Stimulated activated CD4-positive, alpha-beta T cell treated with anti-CD3 and anti-CD28 coated beads, Interleukin-1b, Interleukin-23, amount 100 ng/mL, for 24 hours (primary cell): ENCODE measurements at places on chromosomes 3 and 15.

GRCh38 chr3:182349951-182350517 is 443.3 kb upstream of the ATP11B start:
- no peak for DNase-seq

DNA sequence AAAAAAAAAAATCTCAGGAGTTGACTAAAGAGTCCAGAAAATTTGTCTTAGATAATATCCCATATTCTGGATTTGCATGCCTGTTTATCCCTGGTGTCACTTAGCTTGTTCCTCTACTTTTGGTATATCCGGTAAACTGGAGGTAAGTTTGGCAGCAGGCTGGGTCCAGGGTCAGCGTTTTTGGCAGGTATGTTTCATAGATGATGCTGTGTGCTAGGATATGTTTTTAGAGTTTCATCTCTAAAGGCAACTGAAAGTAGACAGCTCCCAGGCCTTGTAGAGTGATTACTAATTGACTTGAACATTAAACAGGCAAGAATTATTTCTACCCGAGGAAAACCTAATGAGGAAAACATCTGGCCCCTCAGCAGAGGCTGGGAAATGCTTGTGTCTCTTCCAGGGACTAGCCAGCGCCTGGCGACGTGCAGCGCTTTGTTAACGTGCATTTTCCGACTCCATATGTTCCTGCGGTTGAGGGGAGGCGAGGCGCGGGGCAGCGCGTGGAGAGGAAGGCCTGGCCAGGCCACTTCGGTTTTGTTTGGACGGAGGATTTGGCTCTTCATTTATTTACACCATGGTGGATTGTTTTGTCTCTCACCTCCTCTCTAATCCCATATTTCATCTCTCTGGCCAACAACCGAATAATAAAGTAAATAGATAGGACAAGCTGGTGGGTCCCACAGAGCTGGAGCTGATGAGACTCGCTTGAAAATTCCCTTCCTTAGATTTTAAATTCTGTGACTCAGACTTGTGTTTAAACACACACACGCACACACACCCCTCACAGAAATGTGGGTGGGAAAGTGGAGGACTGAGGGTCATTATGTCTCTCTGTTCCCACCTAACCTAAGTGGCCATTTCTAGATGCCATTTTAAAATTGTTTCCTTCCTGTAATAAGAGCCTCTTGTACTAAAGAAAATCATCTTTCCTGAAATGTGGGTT is 65.3 kb downstream of the ASB7 start:
- DNase-seq: no peak

DNA sequence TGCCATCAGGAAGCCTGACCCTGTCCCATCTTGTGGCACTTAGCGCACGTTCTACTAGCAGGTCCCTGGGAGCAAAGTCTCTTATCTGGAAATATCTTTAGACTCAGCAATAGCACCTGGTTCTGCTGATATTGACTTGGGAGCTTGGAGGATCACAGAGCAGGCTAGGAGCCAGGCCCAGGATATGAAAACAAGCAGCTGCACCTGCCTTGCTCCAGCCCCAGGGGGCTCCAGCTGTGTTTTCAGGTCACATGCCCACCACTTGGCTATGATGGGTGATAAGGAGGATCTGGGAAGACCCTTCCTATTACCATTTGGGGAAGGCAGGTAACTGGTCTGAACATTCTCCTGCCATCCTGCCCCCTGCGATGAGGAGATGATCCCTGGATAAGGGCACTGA is 87.8 kb downstream of the C3orf70 start:
- no peak for DNase-seq

- DNase-seq: no peak
Measured at GRCh38 chr3:43515208-43515917, 106.4 kb downstream of the ANO10 start.

- no peak for DNase-seq
Measured at GRCh38 chr15:43251185-43251870, 15.4 kb downstream of the TGM5 start.

DNA sequence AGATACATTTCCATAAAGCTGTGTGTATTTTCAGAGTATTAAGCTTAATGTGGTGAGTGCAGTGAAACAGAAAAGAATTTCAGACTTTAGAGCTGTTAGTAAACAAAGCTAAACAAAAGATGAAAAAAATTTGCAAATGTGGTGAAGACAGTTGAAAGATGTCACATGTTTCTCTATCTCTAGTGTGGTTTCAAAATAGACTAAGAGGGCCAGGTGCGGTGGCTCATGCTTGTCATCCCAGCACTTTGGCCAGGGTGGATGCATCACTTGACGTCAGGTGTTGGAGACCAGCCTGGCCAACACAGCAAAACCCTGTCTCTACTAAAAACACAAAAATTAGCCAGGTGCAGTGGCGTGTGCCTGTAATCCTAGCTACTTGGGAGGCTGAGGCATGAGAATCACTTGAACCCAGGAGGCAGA is 466.0 kb upstream of the NR2F2 start:
- no peak for DNase-seq

DNA sequence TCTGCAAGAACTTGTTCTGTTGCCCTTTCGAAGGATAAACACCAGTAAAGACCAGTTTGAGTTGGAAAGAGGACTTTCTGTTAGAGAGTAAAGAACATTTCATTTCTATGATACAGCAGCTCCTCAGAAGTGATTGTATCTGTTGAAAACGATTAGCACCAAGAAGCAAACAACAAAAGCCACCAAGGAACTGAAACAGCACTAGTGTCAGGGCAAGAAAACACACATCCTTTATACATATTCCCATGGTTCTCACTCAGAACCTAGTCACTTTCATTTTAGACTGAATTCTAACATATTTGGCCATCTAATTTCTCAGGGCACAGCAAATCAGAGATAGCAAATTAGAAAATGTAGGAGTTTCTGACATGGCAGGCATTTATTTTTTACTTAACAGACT is 116.1 kb downstream of the ATP1B3 start:
- no peak for DNase-seq

GRCh38 chr3:18149386-18149785 is 275.8 kb downstream of the SATB1 start:
- no peak for DNase-seq

DNA sequence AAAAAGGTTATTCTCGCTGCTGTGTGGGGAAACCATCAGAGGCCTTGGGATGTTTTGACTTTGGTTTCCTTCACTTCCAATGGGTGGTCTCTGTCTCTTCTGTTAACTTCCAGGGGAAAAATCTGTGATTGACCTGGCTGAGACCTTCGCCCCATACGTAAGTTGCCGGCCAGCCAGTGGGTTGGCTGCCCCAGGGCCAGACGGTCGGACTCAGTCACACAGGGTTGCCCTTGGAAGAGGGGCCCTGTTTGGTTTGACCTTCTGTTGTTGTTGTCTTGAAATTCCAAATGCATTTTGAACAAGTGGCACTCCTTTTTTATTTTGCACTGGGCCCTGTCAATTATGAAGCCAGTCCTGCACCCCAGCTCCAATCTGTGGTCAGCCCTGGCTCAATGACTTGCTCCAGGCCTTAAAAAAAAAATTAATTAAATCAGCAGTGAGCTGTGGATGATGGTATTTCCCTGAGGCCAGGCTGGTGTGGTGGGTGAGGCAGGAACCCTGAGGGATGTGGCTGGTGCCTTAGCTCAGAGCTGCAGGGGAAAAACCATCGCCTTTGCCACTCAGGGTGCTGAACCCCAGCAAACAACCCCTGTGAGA is 4.5 kb downstream of the FAM107A start:
- DNase-seq: no peak

GRCh38 chr3:167723872-167724271 is 10.8 kb downstream of the PDCD10 start:
- DNase-seq: no peak

DNA sequence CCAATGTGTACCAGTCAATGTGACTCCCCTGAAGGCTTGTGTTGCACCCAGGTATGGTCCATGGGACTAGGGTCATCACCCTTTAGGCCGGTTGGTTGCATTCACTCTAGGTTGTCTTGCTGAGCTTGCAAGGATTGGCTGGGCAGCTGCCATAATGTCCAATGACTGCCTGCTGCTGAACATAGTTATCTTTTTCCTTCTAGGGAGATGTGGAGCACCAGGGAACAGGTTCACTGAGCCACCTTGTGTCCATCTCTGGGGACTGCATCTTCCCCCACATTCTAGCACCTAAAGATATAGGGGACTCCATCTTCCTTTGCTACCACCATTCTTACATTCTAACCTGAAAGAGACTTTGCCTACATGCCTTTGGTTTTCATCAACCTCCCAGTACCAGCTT is 580.4 kb upstream of the TBL1XR1 start:
- DNase-seq: peak; percentile 14

DNA sequence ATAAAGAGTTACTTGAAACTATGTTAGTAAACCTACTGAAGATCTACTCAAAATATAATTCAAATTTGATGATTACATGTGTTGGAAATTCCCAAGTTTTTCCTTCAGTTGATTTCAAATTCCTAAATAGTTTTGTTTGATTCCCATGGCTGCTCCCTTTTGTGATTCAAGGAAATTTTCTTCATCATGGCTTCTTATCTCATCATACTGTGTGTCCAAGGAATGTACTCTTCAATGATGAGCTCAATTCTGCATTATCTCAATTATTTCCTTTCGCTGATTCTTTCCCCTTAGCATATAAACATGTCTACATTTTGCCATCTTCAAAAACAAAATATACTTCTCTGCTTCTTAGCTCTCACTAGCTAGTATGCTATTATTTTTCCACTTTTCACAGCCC is 460.4 kb upstream of the NAALADL2 start:
- no peak for DNase-seq

GRCh38 chr3:197002701-197003454 is 26.7 kb downstream of the MELTF start:
- DNase-seq: peak; percentile 86

- DNase-seq: no peak
Measured at GRCh38 chr15:98383571-98383970, 264.8 kb upstream of the IGF1R start.

DNA sequence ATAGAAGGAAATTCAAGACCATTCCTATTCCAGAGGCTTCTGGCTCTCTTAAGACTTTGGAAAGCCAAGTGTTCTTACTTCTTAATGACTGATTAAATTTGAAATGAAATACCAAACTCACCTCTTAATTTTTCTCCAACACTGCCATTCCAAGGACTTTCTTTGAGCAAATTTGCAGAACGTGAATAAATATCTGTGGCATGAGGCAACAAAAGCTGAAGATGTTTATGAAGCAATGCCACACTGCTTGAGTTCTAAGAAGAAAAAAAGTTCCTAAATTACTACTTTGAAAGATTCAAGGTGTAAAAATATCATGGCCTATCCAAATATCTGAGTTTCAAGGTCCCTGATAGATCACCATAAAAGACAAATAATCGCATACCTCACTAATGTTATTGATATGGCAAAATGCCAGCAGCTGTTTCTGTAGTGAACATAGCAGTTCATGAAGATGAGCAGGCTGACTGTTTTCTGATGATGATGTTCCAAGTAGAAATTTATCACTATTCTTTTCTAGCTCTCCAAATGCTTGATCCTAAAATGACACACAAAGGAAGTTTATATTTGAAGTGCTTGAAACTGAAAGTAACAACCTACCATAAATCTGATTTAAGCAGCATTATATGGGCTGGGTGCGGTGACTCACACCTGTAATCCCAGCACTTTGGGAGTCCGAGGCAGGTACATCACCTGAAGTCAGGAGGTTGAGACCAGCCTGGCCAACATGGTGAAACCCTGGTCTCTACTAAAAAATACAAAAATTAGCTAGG is 104.4 kb downstream of the HERC1 start:
- DNase-seq: no peak

GRCh38 chr3:110677506-110677905 is 394.1 kb upstream of the NECTIN3 start:
- DNase-seq: no peak

- DNase-seq: no peak
Measured at GRCh38 chr3:53162672-53163443, 1.8 kb downstream of the PRKCD start.

GRCh38 chr3:149151843-149152242 is 22.4 kb downstream of the HPS3 start:
- no peak for DNase-seq

DNA sequence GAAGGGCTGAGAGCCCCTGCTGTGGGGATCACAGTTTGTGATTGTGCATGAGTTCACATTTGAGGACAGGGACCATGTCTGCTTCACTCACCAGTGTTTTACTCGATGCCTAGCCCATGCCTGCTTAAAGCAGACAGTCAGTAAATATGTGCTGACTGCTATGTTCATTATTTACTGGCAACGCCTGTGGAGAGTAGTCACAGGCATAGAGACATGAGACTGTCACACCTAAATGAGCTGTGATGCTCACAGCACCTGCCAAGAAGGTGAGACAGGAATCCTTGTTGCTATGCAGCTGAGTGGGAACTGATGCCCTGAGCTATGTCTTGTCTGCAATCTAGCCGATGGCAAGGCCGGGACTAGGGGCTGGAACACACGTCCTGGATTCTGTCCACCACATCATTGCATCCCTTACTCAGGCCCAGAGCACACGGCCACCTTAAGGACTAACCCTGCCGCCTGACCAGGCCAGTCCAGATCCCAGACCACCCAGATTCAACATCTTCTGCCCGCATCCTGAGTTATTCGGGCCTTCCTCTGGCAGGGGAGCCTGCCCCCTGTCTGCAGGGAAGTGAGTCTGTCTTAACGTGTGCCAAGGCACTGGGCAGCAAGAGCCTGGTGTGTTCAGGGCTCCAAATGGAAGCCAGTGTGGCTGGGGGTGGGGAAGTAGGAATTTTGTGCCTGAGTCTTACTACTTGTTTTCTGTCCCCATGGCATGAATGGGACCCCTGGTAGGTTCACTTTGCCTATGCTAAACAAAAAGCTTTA is 44.8 kb downstream of the FGD5 start:
- no peak for DNase-seq
